B cell (primary cell): ENCODE measurements at places on chromosomes 7 and 10. TPM values are rescaled to one million over a fixed set of nuclear protein-coding genes. Genes with fewer than 3 reads are reported as not detected.
A peak's percentile ranks its signal among the peaks of the same experiment; 100 is the strongest.

TEX47 gene
- total RNA-seq = not detected in 2 replicates

LRRC17 gene
- 0.53 and 0.86 TPM in 2 replicates for total RNA-seq

CLRN3 gene
- total RNA-seq = not detected in 2 replicates

HYAL4 gene
- not detected in 2 replicates for total RNA-seq

AGR3 gene
- total RNA-seq = not detected in 2 replicates

DNA sequence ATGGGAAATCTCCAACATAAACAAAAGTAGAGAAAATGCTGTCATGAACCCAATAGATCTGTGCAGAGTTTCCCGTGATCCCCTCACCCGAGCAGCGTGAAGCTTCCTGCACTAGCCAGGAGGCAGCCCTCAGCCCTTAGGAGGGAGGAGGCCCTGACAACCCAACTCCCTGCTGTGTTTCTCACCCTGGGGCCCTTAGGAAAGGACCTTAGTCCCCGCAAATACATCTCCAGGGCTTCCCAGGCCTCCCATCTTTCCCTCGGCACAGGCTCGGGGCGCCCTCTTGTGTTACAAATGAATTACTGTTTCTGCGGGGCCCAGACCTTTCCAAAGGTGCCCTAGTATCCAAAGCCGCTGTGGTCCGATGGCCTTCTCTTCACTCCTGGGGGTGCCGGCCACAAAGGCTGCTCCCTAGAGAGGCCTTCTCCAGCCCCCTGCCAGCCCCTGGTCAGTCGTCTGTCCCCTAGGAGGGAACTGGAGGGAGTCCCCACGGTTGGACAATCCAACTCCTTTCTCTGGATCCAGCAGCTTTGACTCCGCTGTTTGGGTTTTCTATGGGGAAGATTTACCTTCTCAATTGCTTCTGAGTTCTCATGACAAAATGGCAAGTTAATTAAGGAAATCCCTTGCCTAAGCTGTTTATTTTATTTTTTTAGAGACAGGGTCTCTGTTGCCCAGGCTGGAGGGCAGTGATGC lies 49.9 kb upstream of the SH2B2 start:
- peak; percentile 69 for DNase-seq

GRCh38 chr7:1054861-1055450 lies 10.6 kb downstream of the GPR146 start:
- peak; percentile 62 for DNase-seq

DNA sequence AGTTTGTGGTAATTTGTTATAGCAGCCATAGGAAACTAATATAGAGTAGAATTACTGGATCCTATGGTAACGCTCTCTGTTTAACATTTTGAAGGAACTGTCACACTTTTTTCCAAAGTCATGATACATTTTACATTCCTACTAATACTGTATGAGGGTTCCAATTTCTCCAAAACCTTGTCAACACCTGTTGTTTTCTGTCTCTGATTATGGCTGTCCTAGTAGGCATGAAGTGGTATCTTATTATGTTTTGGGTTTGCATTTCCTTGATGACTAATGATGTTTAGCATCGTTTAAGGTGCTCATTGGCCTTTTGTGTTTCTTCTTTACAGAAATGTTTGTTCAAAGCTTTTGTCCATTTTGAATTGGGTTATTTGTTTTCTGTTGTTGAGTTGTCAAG lies 69.6 kb downstream of the VPS50 start:
- no peak for DNase-seq

DNA sequence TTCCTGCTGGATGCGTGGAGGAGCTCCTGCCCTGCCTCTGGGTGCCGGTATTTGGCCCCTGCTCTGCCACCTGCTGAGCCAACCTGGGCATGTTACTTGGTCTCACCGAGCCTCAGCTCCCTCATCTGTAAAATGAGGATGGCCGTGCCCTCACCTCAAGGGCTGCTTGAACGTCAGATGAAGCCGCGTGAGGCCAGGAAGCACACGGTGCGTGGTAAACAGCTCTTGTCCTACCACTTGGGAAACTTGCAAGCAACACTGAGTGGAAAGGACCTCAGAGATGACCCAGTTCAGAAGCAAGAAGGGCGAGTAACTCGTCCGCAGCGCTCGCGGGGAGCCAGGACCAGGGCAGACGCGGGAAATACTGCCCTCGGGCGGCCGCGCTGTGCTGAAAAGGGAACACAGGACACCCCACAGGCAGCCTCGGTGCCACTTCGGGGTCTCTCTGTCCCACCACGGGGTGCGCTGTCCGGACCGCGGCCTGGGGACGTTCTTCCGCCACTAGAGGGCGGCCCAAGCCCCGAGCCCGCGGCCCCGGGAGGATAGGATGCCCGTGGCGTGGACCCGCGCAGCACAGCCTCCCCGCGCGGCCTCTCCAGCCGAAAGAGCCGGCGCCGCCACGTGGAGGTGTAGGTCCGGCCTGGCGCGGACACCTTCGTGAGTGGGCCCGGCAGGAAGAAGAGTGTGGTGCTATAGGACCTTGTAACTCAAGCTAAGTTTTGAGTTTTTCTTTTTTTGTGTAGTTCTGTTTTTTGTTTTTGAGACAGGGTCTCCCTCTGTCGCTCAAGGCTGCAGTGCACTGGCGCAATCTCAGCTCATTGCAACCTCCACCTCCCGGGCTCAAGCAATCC lies 94.1 kb downstream of the PRKAG2 start:
- peak; percentile 86 for DNase-seq

DNA sequence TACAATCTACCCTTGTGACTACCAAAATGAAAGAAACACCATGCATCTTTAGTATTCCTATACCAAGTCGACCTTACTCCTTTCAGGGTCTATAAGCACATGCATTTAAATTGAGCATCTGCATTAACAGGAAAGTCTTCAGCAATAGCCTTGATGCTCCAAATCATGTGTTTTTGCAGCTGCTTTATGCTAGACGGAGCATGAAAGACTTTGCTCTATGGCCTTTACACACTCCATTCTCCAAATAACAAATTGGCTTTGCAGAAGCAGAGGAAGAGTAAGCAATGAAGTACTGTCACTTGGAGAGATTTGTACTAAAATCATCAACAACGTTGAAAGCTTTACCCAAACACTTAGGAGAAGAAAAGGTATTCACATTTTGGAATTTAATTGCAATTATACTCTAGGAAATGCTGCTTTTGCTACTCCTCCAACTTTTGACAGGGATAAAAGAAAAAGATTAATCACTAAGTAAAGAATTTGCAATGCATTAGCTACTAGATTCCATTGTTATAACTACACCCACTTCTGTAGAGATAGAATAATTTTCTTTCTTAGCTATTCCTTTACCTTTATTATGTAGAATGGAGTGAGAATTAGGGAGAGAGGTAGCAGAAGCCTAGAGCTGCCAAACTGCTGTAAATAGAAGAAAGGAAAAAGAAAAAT lies 131.8 kb downstream of the SEMA3E start:
- DNase-seq = no peak

GRCh38 chr10:59047957-59048618 lies 128.4 kb upstream of the PHYHIPL start:
- no peak for DNase-seq

- no peak for DNase-seq
These were observed 110.7 kb downstream of the INPP5A start for GRCh38 chr10:132648072-132648850.

GRCh38 chr10:78296785-78297184 lies 263.1 kb downstream of the RPS24 start:
- DNase-seq = peak; percentile 39

- no peak for DNase-seq
These were observed 31.2 kb downstream of the BMPER start for GRCh38 chr7:33936503-33936902.

DNA sequence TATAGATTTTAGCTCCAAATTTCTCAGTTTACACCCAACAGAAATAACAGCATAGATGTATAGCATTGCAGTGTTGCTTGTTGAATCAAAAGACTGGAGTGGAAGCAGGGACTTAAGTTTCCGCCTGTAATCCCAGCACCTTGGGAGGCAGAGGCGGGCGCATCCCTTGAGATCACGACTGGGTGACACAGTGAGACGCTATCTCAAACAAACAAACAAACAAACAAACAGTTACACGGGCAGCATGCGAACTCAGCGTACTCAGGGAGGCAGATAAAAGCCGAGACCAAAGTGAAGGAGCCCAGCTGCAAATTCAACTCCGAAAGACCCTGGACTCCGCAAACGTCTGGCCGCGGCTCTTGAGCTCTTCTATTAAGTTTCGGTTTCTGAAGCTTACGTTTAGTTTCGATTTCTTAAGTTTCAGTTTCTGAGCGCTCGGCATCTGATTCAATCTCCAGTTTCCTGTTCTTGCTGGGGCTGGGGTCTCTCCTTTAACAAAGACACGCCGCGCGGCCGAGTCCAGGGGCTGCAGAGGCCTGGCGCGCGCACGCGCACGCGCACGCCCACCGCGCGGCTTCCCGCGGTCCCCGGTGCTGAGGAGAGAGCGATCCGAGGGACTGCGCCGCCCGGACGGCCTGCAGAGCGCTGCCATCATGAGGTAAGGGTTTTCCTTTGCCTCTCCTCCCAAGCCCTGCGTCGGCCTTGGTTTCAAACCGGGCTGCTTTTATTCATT lies at the start of gene IFIT5:
TSS of gene IFIT5 (plus strand) at position 423 of the 733 bp plus-strand sequence. CDS start at position 654, 231 bp downstream.
- DNase-seq = peak; percentile 88

DNA sequence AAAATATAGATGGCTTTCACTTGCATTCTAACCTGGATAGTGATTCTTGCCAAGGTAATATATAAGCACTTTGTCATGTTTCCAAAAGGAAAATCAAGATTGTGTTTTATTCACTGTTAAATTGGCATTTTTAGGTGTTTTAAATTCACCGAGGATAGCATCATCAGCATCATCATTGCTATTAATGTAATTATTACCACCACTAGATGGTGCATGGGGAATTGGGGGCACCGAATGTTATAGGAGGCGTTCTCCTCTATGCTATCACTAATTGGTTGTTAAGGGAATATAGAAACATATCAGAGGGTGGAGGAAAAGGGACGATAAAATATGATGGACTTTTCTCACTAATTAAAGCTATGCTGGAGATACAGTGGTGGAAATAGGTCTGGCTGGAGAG lies 95.5 kb downstream of the CELF2 start:
- peak; percentile 71 for DNase-seq

GRCh38 chr10:119723624-119724023 lies 2.2 kb upstream of the INPP5F start:
- peak; percentile 44 for DNase-seq

- no peak for DNase-seq
These were observed 648.5 kb upstream of the LRRN3 start for GRCh38 chr7:110442381-110442837.

DNA sequence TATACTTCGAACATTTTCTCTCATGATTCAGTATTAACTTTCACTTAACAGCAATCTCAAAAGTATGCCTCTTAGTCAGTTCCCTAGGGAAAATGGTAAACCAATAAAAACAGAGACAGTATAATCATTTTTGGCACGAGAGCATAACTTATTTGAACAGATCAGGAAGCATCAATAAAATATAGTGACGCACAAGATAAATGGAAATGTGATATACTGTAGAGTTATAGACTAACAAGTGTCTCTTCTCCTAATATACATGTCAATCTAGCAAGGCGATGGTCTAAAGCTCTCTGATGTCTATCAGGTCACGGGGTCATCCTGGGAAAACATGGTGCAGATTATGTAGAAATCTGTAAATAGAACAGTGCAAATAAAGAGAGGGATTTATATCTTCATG lies 131.6 kb downstream of the HGF start:
- no peak for DNase-seq

GRCh38 chr10:28633750-28634149 lies 43.6 kb upstream of the BAMBI start:
- DNase-seq = no peak

DNA sequence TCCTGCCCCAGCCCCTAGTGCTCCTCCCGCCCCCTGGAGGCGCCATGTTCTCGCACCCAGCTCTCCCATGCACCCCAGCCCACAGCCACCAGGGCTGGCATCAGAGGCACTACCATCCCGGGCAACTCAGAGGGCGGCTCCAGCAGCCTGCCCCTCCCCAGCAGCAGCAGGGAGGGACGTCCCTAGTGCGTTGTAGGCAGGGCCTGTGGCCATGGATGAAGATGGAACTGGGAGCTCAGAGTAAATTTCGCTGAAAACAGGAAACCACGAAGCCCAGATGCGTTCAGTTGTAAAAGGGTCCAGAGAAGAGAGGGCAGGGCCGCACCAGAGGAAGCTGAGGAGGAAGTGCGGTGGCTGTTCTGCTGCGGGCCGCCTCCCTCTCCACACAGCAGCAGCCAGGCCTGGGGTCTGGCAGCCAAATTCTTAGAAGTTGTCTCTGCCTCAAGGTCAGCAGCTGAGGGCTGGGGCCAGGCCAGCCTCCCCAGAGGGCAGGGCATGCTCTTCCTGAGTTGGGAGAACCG lies 24.6 kb downstream of the VSIR start:
- DNase-seq = peak; percentile 84

DNA sequence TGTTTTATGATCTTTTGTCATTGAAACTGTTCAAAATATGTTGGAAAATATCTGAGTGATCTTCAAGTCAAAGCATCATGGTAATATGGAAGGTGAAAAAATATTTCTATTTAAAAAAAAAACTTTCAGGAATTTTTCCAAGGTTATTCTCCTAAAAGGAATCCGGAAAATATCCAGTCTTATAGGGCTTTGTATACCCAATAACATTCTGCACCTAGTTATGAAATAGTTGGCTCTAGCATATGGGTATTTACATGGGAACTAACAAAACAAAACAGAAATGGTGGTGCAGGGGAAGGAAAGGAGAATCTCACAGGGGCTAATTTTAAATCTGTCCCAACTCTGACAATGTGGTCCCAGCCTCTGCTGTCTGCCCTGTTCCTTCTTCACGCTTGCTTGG lies 167.1 kb upstream of the RHEB start:
- DNase-seq = no peak

- peak; percentile 81 for DNase-seq
These were observed 3.0 kb downstream of the SMARCD3 start for GRCh38 chr7:151245360-151246101.

GRCh38 chr10:90930971-90931871 lies 10.3 kb upstream of the ANKRD1 start:
- no peak for DNase-seq
